ENCODE measurements at places on chromosomes 7 and 10.
A peak's percentile ranks its signal among the peaks of the same experiment; 100 is the strongest.

DNA sequence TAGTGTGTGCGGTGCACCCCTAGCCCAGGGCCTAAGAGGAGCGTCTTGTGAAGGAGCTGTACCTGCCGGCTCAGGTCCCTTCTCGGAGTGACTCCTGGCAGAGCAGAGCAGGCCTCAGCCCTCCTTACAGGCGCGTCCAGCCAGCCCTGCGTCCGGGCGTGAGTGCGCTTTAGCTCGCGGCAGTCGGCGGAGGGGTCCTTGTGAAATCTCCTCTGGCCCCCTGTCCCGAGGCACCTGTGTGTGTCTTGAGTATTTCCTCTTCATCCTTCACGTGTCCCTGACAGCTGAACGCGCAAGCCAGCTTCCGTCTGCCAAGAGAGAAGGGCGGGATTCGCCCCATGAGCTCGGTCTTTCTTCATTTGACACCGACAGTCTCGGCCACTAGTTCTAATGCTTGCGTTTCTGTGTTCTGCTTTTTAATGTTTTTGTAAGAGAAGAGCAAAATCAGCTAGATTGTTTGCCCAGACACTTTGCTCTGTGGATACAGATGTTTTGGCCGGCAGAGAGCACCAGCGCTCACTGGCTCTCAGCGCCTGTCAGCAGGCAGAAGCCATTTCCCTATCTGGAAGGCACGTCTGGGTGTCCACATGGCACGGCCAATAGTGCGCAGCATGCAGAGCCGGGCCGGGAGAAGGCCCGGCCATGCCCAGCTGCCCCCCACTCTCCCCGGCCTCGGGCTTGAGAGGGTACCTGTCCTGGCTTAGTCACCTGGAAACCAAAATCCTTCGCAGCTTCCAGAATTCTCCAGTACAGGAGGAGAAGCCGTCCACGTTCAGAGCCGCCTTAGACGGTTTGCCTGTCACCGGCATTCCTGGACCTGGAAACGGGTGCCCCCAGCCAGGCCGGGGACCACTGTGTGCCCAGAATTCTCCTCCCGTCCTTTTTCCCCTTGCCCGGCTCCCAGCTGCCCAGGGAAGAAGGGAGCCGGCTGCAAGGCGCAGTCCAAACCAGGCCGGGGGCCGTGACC is 7.0 kb downstream of the GET4 start:
- DNase-seq, result no peak

- peak; percentile 44 for DNase-seq
Observed at GRCh38 chr10:71725998-71726579, 6.5 kb upstream of the C10orf105 start.

- DNase-seq, result no peak
Observed at GRCh38 chr10:16545116-16545736, 23.5 kb upstream of the C1QL3 start.

- no peak for DNase-seq
Observed at GRCh38 chr7:128032605-128033235, 1.5 kb upstream of the LRRC4 start.

DNA sequence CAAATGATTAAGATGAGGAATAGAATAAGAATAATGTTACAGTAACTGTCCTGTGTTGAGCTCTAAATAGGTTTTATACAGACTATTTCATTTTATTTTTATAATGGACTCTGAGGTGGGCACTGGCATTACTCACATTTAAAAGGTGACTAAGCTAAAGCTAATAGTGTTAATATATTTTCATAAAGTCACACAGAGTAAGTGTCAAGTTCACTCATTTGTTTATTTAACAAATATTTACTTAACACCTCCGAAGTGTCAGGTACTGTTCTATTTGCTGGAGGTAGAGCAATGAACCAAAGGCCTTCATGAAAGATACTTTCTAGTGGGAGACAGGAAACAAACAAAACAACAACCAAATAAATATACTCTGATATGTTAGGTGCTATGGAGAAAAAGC is 44.0 kb downstream of the ASB4 start:
- no peak for DNase-seq

- DNase-seq, result no peak
Observed at GRCh38 chr10:84360637-84361365, 32.4 kb downstream of the CCSER2 start.

DNA sequence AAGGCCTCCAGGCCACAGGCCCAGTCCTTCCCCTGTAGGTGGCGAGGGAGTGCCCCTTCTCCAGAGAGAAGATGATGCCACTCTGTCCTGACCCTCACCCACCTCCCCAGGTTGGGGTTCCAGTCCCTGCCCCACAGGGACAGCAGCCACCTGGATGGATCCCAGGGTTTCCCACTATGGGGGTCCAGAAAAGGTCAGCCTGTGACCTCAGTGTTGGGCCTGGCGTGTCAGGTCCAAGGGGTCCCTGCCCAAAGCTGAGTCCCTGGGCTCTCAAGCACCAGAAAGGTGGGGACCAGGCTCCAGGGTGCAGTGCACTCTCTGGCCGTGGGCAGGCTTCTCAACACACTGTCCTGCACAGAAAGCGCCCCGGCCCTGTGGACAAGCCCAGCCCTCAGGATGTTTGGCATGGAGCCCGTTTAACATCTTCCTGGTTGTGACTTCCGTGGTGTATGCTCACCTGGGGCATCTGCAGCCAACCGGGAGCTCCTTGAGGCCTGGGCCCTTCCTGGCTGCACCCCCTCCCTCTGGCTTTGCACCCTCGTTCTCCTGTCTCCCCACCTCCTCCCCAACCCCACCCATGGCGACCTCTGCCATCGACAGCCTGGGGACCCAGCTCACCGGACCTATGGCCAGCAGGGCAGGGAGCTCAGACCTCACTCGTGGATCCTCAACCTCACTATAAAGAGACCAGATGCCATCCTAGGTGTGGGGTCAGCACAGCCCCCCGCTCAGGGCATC is 58.3 kb upstream of the PPP2R2D start:
- DNase-seq, result no peak

DNA sequence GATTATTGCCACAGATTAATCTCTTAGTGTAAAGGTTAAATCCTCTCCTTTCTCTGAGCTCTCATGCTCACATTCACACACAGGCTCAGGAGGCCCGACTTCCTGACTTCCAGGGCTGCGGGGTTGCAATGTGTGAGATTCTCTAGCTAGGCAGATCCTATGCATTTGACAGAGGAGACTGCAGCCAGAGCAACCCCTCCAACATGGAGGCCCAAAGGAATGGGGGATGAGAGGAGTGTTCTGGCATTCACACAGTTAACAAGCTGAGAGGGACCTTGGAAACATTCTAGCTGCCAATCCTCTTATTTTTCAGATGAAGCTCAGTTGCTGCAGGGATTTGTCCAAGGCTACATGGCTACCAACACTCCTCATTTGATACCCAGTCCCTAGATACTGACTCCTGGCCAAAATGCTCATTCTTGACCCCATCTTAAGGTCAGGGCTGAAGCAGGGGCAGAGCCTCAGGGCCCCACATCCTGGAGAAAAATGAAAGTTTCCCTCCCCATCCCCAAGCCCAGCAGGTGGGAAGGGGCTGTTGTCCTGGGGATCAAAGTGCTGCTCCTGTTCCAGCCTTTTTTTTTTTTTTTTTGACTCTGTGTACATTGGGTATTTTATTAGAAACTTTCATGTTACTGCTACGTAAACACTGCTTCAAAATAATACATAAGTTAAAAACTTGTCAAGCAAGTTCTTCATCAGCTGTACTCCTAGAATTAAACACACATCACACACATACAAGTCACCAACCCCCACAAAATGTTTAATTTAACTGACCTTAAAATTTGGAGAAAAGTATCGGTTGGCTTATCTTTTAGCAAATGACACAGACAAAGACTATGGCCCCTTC is 325.6 kb downstream of the PLXNA4 start:
- DNase-seq, result no peak

- no peak for DNase-seq
Observed at GRCh38 chr7:31006857-31007256, 43.1 kb downstream of the GHRHR start.

DNA sequence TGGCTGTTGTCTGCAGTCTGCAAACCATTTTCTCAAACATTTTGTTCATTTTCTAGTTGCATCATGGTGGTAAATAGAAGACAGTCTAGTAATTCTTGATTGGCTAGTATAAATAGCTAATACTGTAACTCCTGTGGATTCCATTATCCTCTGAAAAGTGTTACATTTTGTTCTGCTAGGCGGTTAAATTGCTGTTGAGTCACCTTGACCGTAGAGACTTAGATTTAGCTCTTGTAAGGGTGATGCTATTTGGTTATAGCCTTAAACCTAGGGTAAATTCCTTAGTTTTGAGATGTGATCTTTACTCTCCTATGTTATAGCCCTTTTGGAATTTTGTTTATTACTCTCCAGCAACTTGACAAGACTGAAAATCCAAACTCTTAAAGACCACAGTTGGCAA is 58.8 kb downstream of the SHOC2 start:
- no peak for DNase-seq

- DNase-seq, result no peak
Observed at GRCh38 chr10:44635176-44635575, 250.3 kb upstream of the CXCL12 start.
